ENCODE measurements at places on chromosomes 5 and 9. TPM values are rescaled to one million over a fixed set of nuclear protein-coding genes. Genes with fewer than 3 reads are reported as not detected.

The NOL8 gene
- 11.5 TPM for total RNA-seq

The TPPP gene
- 3.4 TPM for total RNA-seq

The PKN3 gene
- total RNA-seq = 1.4 TPM

The ARHGEF37 gene
- total RNA-seq = 9.5 TPM

DNA sequence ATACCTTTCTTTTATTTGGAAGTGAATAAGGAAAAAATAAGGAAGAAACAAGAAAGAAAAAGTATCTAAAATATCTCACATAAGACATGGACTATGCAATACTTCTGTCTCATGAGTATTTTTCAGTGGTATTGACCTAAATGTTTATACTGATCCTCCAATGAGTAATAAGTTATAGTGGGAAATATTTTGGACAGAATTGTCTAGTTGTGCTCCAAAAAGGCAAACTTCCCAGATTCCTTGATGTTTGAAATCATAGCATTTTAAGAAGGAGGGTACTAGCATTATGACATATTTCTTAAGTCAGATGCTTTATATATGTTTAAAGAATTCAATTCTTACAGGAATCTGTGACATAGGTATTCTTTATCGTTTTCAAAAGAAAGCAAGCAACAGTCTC, 34.5 kb upstream of the BASP1 start:
- DNase-seq = no peak

GRCh38 chr5:173299820-173300219, 28.4 kb downstream of the STC2 start:
- DNase-seq = no peak

GRCh38 chr5:180376511-180376910, 23.4 kb upstream of the GFPT2 start:
- DNase-seq = no peak

- peak; percentile 76 for DNase-seq
These were observed 100.4 kb downstream of the TTLL11 start for GRCh38 chr9:121992571-121993212.

- no peak for DNase-seq
These were observed 87.3 kb upstream of the LMX1B start for GRCh38 chr9:126526218-126527108.
